ENCODE measurements at places on chromosomes 4 and X.
A peak's percentile ranks its signal among the peaks of the same experiment; 100 is the strongest.

DNA sequence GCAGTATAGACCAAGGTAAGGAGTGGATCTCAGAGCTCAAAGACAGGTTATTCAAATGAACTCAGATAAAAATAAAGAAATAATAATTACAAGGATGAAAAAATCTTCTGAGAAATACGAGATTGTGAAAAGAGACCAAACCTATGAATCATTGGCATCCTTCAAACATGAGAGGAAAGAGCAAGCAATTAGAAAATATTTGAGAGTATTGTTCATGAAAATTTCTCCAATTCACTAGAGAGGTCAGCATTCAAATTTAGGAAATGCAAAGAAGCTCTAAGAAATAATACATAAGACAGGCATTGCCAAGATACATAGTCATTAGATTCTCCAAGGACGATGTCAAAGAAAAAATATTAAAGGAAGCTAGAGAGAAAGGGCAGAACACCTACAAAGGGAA lies 93.5 kb upstream of the GALNTL6 start:
- DNase-seq, result no peak

- DNase-seq, result no peak
These were observed 125.9 kb downstream of the NSUN7 start for GRCh38 chr4:40875507-40876150.

DNA sequence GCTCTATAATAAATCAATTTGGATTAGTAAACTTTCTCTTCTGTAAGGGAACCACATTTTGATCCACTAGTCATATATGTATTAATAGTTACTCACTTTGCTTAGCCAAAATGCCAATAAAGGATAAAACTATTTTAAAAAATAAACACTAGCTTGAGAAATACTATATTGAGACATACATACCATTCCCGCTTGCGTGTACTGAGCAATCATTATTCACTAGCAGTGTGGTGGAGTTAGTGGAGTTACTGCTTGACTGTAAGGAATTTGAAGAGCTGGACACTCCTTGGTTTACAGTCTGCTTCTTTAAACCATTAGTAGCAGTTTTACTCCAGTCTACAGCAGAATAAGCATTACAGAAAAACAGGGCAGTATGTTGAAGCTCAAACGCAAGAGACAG lies 10.8 kb upstream of the PHKA2 start:
- no peak for DNase-seq

DNA sequence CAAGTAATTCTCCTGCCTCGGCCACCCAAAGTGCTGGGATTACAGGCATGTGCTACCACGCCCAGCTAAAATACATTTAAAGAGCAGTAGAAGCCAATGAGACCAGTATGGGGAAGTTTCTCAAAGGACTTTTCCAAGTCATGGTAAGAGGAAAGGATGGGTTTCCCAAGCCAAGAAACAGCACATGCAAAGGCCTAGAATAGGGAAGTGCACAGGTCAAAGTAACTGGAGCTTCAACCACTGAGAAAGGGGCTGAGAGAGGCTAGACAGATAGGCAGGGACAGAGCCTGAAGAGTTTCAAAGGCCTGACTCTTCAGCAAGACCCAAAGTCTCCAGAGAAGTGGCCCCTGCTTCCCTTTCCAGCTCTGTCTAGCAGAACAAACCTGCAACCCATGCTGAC lies 162.1 kb downstream of the CORIN start:
- no peak for DNase-seq

DNA sequence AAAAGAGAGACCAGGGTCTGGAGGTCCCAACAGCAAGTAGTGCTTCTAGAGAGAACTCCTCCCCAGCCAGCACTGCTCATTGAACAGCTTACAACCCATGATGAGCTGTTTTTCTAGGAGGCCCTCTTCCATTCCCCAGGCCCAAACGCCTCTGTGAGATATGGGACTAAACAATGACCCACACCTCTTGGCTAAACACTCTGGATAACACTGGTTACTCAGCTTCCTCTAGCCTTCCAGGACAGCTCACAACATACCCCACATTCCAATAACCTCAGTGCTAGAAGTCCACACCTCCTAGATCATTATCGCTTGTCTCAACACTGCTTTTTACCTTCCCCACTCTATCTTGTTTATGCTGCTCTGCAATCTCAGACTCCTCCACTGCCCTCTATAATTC lies 35.4 kb upstream of the PGRMC2 start:
- no peak for DNase-seq

GRCh38 chr4:106541253-106541652 lies 172.7 kb upstream of the GIMD1 start:
- DNase-seq, result no peak

DNA sequence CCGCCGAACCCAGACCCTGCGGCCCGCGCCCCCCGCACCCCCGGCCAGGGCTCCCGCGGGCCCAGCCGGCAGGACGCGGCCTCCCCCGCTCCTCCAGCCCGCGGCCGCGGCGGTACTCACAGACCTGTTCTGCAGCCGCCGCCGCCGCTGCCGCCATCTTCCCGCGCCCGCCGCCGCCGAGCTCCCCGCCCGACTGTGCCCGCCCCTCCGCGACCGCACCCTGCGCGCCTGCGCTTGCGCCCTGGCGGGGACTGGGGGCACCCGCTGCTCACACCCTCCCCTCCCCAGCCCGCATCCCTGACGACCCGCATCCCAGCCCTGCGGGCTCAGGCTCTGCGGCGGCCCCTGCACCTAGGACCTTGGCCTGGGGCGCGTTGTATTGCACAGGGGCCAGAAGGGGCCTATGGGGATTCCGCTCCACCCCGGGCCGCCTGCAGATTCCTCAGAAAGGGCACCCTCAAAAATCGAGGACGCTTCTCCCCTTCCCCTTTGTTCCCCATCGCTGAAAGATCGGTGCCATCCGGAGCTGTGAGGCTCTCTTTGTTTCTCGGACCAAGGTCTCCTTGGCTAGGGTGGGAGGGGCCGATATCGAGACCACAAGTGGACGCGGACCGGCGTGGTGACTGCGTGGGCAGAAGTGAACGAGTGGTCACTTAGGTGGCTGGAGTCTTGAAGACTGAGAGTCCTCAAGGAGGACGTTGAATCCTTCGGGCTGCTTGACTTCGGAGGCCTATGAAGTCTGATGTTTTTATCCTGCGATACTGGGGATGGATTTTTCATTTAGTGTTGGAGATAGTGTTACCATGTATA lies at the start of gene SGCB:
Gene SGCB (minus strand): TSS at position 197 of the 810 bp plus-strand sequence. CDS start 40 bp downstream, at position 157.
- peak; percentile 51 for DNase-seq

DNA sequence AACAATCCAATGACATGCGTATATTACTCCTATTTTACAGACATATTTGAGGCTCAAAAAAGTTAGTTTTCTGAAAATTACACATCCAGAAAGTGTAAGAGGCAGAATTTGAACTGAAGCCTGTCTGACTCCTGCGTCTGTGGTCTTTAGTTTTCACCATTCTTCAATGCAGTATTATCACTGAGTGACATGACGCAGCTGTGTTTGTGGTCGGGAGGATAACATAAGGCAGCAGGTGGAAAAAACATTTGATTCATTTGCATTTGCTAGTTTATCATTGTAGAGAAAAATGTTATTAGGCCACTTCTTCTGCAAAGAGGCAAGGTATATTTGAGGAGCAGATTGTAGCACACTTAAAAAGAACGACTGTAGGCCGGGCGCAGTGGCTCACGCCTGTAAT lies 186.7 kb downstream of the TENM3 start:
- no peak for DNase-seq

DNA sequence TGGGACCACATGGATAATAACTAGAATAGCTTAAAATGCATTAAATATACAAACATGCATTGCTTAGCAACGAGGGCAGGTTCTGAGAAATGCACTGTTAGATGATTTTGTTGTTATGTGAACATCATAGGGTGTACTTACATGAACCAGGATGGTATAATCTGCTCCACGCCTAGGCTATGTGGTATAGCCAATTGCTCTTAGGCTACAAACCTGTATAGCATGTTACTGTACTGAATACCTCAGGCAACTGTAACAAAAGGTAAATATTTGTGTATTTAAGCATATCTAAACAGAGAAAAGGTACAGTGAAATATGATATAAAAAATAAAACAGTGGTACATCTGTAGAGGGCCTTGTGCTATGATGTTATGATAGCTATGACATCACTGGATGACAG lies 169.2 kb upstream of the IL15 start:
- no peak for DNase-seq

GRCh38 chr4:37663552-37663951 lies 22.6 kb downstream of the RELL1 start:
- DNase-seq, result no peak

DNA sequence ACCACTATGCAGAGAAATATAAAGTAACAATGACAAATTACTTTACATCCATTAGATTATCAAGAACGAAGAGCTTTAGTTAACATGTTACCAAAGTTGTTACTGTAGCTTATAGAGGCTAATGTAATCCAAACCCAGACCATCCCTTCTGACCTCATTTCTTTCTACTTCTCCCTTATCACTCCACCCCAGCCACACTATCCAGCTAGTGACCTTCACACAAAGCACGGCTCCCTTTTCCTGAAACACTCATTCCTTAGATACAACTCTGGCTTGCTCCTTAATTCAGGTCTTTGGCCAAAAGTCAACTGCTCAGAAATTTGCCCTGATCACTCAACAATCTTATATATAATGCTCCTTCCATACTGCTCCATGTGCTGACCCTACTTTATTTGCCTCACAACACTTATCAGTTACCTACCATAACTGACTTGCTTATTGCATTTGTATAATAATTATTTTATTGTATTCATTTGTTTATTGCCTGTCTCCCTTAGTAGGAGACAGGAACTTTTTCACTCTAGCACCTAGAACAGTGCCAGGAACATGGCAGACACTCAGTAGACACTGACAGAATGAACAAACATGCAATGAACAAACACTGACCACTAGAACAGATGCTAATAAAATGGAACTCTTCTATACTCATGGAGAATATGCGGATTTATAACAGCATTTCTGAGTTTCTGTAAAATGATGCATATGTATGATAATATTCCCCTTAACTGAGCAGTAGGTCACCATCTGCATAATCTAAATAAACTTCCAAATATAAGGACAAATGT lies 67.6 kb downstream of the EIF4E start:
- no peak for DNase-seq

GRCh38 chrX:578531-578930 lies 52.1 kb upstream of the SHOX start:
- DNase-seq, result no peak

DNA sequence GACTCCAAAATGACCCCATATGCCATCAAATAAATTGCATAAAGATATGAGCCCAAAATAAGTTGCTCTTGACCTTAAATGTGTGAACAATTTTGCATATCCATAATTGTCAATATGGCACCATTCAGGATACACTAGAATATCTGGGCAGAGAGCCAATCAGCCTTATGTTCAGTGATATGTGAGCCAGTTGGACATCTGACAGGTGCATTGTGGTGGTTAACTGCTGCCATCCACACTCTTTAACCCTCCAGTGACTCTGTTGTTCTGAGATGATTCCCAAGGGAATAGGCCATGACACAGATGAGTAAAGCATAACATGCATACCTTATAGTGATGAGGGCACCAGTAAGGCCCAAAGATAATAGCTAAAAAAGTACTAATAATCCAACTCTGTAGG lies 500.1 kb downstream of the PCDH18 start:
- DNase-seq, result no peak

DNA sequence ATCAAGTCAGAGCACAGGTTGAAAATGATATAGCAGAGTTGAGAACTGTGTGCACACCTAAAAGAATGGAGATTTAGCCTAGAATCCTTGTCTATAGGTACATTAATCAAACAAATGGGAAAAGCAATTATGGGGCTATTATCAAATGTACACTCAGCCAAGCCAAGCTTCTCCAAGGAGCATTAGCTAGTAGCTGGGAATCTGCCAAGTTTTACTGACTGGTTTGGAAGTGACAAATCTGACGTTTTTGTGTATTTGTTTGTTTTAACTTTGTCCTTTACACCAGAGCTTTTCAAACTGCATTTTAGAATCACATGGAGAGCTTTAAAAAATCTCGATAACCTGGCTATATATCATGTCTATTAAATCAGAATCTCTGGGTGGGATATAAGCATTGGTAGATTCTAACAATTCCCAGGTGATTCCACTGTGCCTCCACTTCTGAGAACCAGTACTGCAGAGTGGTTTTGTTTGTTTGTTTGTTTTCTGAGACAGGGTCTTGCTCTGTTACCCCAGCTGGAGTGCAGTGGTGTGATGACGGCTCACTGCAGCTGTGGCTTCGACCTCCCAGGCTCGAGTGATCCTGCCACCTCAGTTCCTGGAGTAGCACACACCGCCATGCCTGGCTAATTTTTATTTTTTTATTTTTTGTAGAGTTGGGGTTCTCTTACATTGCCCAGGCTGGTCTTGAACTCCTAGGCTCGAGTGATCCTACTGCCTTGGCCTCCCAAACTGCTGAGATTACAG lies 279.8 kb downstream of the UNC5C start:
- no peak for DNase-seq

- no peak for DNase-seq
These were observed 67.0 kb upstream of the CXCL13 start for GRCh38 chr4:77538574-77539157.

DNA sequence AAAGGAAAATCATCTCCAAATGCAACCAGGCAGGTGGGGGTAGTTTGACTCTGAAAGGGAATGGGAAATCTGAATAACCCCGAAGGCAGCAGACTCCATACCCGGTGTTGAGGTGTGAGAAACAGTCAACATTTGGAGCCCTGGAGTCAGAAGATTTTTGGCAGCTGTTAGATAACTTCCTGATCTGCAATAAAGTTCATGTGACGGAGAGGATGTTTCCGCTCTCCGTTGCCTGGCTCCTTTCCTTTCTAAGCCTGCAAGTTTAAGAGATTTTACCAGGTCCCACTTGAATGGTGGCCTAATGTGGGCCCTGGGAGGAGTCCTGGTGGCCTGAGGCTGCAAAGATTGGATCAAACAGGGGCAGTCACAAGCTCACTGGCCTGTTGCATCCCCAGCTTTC lies 27.7 kb downstream of the HAND2 start:
- no peak for DNase-seq

DNA sequence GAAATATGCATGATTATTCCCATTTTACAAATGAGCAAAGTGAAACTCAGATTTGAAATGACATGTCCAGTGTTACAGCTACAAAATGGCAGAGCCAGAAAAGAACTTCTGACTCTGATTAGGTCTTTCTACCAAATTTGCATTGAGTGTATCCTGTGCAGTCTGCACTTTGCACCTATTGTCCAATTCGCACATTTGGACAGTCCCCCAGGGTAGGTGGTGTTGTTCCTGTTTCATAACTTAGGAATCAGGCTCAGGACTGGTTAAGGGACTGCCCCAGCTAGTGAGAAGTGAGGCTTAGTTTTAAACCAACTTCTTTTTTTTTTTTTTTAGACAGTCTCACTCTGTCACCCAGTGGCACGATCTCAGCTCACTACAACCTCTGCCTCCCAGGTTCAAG lies 137.9 kb upstream of the NALF2 start:
- DNase-seq, result no peak

- DNase-seq, result no peak
These were observed 61.6 kb downstream of the KIT start for GRCh38 chr4:54719378-54719777.

- DNase-seq, result no peak
These were observed 60.2 kb upstream of the PGAM4 start for GRCh38 chrX:78029663-78030062.

GRCh38 chr4:27721193-27721592 lies 860.6 kb downstream of the STIM2 start:
- DNase-seq, result no peak

GRCh38 chr4:123785538-123785937 lies 388.9 kb downstream of the SPRY1 start:
- no peak for DNase-seq

GRCh38 chr4:137519406-137519805 lies 12.9 kb downstream of the PCDH18 start:
- no peak for DNase-seq

Data from stimulated activated CD4-positive, alpha-beta T cell treated with anti-CD3 and anti-CD28 coated beads, Interleukin-1b, Interleukin-23, amount 100 ng/mL, for 24 hours (primary cell).